Stimulated activated CD8-positive, alpha-beta memory T cell treated with anti-CD3 and anti-CD28 coated beads, Interleukin-12 subunit alpha, Interleukin-12 subunit beta, amount 100 ng/mL, for 1 hour (primary cell): ENCODE measurements at places on chromosomes 2 and 18.

DNA sequence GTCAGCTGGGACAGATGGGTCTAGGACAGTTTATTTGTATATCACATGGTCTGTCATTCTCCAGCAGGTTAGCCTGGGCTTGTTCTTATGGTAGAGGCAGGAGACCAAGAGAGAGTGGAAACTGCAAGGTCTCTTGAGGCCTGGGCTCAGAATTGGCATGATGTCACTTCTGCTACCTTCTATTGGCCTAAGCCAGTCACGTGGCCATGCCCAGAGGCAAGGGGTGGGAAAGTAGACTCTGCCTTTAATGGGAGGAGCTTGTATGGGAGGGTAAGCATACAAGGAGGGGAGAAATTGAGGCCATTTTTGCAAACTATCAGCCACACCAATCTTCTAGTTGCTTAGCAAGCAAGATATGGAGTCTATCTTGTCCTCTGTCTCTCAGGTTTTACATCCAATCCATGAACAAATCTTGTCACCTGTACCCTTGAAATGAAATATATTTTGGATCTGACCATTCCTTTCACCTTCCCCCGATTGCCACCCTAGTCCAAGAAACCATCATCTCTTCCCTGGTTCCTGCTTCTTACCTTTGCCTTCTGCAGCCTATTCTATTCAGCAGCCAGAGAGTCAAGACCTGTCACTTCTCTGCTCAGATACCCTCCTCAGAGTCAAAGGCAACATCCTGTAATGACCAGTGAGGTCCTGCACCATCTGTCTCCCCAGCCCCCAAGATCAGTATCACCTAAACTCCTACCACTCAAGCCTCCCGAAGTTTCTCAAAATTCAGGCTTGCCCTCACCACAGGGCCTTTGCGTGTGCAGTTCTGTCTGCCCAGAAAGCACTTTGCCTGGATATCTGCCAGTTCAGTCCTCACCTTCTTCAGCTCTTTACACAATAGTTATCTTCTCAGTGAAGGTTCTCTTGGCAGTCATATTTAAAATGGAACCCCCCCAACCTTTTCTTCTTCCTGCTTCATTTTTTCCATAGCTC, 240.0 kb downstream of the LOXHD1 start:
- no peak for DNase-seq

DNA sequence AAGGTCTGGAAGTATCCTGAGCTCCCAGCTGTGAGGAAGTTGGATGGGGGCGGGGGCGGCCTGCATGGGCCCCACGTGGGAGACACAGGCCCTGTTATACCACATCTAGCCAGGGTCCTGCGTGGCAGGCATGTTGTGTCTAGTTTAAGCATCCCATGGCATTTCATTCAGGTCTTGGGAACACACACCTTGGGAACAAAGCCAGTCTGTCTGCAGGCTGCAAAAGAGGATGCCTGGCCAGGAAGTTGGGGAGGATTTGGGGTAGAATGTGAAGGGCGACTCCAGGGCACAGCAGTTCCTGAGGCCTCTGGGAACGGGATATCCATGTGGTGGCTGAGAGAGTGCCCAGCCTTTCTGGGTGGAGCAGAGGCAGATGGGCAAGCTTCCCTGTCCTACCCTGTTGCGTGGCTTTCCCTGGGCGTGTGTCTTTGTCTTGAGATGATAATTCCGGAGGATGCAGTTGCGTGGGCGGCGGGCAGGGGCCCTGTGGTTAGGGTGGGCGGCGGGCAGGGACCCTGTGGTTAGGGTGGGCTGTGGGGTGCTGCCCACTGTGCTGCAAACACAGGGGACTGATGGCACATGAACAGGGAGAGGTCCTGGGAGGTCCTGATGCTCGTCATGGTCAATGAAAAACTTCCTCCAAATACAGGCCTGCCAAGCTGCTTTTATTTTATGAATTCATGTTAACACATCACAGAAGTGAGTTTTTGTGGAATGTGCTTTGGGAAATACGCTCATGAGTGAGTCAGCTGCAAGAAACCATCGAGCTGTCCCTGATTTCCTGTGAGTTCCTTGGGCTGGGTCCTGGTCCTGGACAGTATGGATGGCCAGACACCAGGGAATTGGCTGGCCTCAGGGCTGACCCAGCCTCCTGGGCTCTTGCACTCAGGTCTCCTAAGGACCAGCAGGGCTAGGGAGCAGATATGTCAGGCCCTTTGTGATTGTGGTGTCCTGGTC, 90.0 kb upstream of the HS6ST1 start:
- DNase-seq = no peak

- DNase-seq = no peak
Measured at GRCh38 chr2:230864122-230864604, 579 bp upstream of the ITM2C start.

GRCh38 chr18:80183273-80184050, 63.9 kb downstream of the PARD6G start:
- no peak for DNase-seq

GRCh38 chr2:40395169-40396073, 56.5 kb downstream of the SLC8A1 start:
- DNase-seq = no peak

DNA sequence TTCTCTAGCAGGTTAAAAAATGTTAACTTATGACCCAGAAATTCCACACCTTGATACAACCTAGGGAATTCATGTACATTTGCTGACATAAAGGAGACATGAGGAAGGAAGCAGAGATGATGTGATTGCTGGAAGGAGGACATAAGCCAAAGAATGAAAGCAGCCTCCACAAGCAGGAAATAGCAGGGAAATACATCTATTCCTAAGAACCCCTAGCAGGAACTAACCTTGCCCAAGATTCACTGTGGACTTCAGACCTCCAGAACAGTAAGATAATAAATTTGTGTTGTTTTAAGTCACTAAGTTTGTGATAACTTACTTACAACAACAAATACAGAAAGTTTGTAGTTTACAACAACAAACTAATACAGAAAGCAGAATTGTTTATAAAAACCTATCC, 4.6 kb upstream of the DSG4 start:
- no peak for DNase-seq

- no peak for DNase-seq
Measured at GRCh38 chr2:237053066-237053465, 32.6 kb upstream of the COPS8 start.

- DNase-seq = peak; percentile 31
Measured at GRCh38 chr2:119174216-119174992, 15.9 kb upstream of the C1QL2 start.
